SW 1271 (cell line): ENCODE measurements at places on chromosomes 6 and 20.

- DNase-seq: no peak
These were observed 138.7 kb upstream of the SASH1 start for GRCh38 chr6:148203970-148204369.

DNA sequence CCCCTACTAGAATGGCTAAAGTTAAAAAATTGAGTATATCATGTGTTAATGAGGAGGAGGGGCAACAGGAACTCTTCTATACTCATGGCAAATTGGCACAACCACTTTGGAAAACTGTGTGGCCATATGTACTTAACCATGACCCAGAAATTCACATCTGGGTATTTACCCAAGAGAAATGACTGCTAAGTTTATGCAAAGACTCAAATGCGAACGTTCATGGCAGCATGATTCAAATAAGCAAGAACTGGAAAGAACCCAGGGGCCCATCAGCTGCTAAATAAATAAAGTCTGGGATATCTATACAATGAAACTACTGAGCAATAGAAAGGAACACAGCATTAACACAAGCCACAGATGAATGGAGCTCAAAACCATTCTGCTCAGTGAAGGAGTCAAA, 107.6 kb downstream of the MYLK4 start:
- no peak for DNase-seq

GRCh38 chr20:28616354-28616753, 2641.1 kb upstream of the DEFB115 start:
- DNase-seq: no peak

- no peak for DNase-seq
These were observed 49.3 kb upstream of the IER3 start for GRCh38 chr6:30793521-30794194.

DNA sequence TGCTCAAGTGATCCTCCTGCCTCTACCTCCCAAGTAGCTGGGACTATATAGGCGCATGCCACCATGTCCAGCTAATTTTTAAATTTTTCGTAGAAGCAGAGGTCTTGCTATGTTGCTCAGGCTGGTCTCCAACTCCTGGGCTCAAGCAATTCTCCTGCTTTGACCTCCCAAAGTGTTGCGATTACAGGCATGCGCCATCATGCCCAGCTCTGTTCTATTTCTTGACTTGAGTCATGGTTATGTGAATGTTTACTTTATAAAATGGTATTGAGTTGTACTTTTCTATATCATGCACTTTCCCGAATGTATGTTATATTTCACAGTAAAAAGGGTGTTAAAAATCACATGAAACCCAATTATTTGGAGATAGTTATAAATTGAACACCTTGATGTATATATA, 17.3 kb upstream of the ATXN1 start:
- DNase-seq: no peak

- no peak for DNase-seq
These were observed 137.6 kb downstream of the MRPL14 start for GRCh38 chr6:43989581-43990146.
